ENCODE measurements at places on chromosomes 16 and 17.
A peak's percentile ranks its signal among the peaks of the same experiment; 100 is the strongest.

DNA sequence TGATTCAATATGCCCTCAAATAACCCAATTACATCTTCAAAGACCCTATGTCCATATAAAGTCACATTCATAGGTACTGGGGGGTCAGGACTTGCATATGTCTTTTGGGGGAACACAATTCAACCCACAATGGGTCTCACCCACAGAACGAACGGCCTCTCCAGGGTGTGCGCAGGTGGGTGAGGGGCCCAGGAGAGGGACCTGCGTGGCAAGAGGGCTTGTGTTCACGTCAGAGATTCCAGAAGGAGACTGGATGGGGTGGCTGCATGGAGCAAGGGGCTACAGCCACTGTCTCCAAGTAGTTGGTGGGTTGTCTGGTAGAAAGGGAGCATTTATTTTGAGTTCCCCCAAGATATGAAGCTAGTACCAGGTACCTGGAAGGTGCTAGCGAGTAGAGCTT, 212.2 kb downstream of the SEC14L1 start:
- peak overlapping the region; percentile 42 for H3K4me3 ChIP-seq
- H3K4me1 ChIP-seq = peaks cover 29% of the 10 kb centered on the region
- H3K36me3 ChIP-seq = peaks cover 10% of the 10 kb centered on the region
- DNase-seq = no peak
- H3K27ac ChIP-seq = no peak overlapping the region

GRCh38 chr17:58789160-58789559, 33.5 kb downstream of the PPM1E start:
- no peaks in the 10 kb centered on the region for H3K27me3 ChIP-seq
- DNase-seq = no peak
- no peak overlapping the region for H3K27ac ChIP-seq
- no peak overlapping the region for H3K4me3 ChIP-seq
- no peaks in the 10 kb centered on the region for H3K36me3 ChIP-seq

- no peak overlapping the region for H3K27ac ChIP-seq
- H3K36me3 ChIP-seq = peaks cover 4% of the 10 kb centered on the region
- H3K4me1 ChIP-seq = no peaks in the 10 kb centered on the region
- no peak overlapping the region for H3K4me3 ChIP-seq
- DNase-seq = no peak
Measured at GRCh38 chr16:51172368-51172767, 21.3 kb upstream of the SALL1 start.

GRCh38 chr16:56849690-56850680, 15.0 kb upstream of the SLC12A3 start:
- H3K4me3 ChIP-seq = no peak overlapping the region
- peaks cover 23% of the 10 kb centered on the region for H3K4me1 ChIP-seq
- no peak overlapping the region for H3K27ac ChIP-seq

DNA sequence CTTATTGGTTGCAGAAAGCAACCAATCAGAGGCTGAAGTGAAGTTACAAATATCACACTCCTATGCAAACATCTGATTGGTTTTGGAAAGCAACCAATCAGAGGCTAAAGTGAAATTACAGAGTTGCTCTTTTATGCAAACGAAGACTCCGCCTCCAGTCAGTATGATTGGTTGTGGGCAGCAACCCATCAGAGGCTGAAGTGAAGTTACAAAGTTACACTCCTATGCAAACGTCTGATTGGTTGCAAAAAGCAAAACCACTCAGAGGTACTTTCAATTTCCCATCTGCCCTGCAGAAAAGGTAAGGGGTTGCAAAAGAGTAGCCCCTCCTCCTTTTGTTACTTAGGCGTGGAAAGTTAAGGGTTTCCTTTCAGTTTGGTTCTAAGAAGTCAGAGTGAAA, 697.3 kb downstream of the MAF start:
- no peak overlapping the region for H3K27ac ChIP-seq
- H3K36me3 ChIP-seq = no peaks in the 10 kb centered on the region
- H3K27me3 ChIP-seq = no peaks in the 10 kb centered on the region

- H3K36me3 ChIP-seq = peaks cover 5% of the 10 kb centered on the region
- peaks cover 24% of the 10 kb centered on the region for H3K4me1 ChIP-seq
- H3K4me3 ChIP-seq = peak overlapping the region; percentile 92
- H3K27me3 ChIP-seq = peaks cover 10% of the 10 kb centered on the region
- peak overlapping the region; percentile 73 for H3K27ac ChIP-seq
- no peak for DNase-seq
Measured at GRCh38 chr16:8869212-8869987, 594 bp upstream of the CARHSP1 start.

GRCh38 chr16:82629441-82630027, 2.8 kb downstream of the CDH13 start:
- H3K36me3 ChIP-seq = peaks cover 3% of the 10 kb centered on the region
- peaks cover 8% of the 10 kb centered on the region for H3K27me3 ChIP-seq
- H3K27ac ChIP-seq = no peak overlapping the region
- H3K4me1 ChIP-seq = peaks cover 26% of the 10 kb centered on the region
- no peak for DNase-seq

DNA sequence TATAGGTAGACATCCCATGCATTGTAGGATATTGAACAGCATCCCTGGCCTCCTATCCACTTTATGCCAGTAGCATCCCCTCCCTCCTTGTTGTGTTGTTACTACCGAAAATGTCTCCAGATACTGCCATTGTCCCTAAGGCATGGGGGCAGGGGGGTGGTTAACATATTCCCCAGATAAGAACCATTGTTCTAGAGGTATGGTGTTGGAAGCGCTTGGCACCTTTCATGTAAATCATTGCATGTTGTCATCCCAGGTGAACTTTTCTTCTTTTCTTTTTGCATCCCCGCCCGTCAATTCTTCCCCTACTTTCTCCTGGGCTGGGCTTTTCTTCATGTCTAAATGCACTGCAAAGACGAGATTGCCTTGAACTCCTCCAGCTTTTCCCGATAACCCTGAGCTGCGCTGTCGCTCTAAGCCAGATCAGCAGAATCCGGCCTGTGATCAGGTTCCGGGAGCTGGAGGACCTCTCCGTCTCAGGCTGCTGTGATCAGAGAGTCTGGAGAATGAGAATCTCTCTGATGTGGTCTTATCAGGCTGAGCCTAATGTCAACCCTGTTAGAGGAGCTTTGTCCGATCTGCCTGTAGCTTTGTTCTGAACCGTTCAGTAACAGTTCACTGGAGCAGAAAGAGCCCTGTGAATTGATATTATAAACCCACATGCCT, 76.2 kb downstream of the RBFOX1 start:
- peaks cover 3% of the 10 kb centered on the region for H3K27me3 ChIP-seq
- no peak overlapping the region for H3K27ac ChIP-seq
- H3K36me3 ChIP-seq = peaks cover 4% of the 10 kb centered on the region
- no peaks in the 10 kb centered on the region for H3K4me1 ChIP-seq
- DNase-seq = no peak
- H3K4me3 ChIP-seq = no peak overlapping the region

DNA sequence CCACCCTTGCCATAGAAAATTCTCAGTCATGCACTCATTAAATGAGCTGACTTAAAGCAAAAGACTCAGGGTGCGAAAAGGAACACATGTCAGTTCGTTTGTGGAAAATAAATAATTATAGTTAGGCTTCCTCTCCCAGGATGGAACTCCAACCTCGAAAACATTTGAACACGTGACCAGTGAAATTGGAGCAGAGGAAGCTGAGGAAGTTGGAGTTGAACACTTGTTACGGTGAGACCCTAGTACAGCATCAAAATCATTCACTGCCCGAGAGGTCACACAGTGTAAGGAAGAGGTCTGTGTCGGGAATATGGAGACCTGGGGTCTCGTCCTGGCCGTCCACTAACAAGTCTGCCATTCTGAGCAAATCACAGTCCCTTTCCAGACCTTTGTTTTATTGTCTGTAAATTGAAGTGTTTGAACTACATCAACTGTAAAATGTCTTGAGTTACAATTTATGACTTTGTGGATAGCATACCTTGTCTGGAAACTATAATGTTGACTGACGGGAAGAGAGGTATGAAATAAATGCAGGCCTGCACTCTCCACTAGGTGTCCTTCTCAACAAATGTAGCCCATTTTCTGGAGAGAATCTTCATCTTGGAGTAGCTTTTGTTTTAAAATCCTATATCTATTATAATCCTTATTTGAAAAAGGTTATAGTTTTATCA, 7.7 kb downstream of the PSMD7 start:
- H3K4me3 ChIP-seq = no peak overlapping the region

DNA sequence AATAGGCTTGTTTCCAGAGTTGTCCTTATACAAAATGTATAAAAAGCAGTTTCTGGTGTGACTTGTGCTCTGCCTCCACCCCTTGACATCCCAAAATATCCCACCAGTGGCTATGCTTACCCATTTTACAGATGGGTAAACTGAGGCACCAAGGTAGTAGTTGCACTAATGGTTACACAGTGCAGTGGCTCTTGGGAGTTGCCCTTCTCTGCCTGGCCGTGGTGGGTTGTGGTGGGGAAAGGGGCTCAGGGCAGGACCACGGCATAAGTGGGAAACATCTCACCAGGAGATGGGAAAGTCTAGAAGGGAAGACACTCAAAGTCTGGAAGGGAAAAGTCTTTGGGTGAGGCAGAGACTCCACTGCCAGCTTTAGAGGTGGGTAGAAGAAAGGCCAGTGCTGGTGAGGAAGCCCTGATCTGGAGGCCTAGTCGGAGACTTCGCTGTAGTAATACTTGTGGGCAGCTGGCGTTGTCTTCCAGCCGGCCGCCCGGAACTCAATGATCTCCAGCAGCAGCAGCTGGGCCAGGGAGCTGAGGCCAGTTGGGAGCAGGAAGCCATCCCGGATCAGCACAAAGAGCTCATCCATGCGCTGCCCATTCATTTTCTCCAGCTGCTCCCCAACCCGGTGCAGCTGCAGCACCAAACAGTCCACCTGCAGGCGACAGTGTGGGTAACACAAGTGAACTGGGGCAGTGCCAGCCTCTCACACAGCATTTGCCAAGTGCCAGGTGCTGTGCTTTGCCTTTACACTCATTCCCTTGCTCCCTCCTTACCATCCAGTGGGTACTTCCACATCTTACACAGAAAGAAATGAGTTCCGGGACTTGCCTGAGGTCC, 4.5 kb downstream of the MIF4GD start:
- H3K4me1 ChIP-seq = peaks cover 49% of the 10 kb centered on the region
- DNase-seq = no peak
- H3K4me3 ChIP-seq = peak overlapping the region; percentile 51
- H3K27ac ChIP-seq = peak overlapping the region; percentile 96

DNA sequence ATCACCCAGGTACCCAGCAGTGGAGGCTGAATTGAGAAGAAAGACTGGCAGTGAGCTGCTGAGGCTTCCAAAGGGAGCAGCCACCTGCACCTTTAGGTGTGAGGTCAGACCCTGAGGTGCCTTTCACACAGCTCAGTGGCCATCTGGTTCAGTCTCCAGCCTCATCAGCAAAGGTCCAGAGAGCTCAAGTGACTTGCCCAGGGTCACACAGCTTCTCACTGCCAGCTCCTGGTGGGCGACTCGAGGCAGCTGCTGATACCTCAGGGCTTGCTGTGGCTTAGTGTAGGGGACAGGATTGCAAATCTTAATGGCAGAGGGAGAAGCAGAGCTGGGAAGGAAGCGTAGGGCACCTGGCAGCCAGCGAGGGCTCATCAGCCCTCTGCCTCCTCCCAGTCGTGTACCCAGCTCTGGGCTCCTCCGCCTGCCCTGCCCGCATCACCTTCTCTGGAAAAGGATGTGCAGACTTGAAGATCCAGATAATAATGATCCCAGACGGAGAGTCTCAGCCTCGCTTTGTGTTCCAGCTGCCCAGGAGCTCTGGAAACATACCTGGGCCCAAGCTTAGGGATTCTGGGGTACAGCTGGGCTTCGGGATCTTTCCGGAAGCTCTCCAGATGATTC, 165.3 kb upstream of the GSE1 start:
- H3K4me3 ChIP-seq = no peak overlapping the region
- peaks cover 4% of the 10 kb centered on the region for H3K27me3 ChIP-seq
- no peaks in the 10 kb centered on the region for H3K36me3 ChIP-seq
- no peak for DNase-seq
- H3K4me1 ChIP-seq = peaks cover 3% of the 10 kb centered on the region
- H3K27ac ChIP-seq = no peak overlapping the region

DNA sequence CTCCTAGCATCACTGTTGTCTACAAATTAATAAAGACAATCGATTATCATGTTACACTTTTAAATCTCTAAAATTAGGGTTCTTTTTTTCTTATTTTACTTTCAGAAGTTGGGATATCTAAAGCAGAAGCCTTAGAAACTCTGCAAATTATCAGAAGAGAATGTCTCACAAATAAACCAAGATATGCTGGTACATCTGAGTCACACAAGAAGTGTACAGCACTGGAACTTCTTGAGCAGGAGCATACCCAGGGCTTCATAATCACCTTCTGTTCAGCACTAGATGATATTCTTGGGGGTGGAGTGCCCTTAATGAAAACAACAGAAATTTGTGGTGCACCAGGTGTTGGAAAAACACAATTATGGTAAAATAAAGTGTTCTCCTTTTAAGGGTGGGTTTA, 2.4 kb downstream of the RAD51C start:
- no peak for DNase-seq
- peaks cover 5% of the 10 kb centered on the region for H3K36me3 ChIP-seq
- peaks cover 3% of the 10 kb centered on the region for H3K27me3 ChIP-seq
- H3K27ac ChIP-seq = no peak overlapping the region
- H3K4me3 ChIP-seq = no peak overlapping the region

- H3K4me1 ChIP-seq = peaks cover 24% of the 10 kb centered on the region
- H3K27me3 ChIP-seq = no peaks in the 10 kb centered on the region
- H3K27ac ChIP-seq = peak overlapping the region; percentile 69
- H3K4me3 ChIP-seq = no peak overlapping the region
Measured at GRCh38 chr16:84396537-84397008, 28.2 kb downstream of the ATP2C2 start.

- DNase-seq = no peak
- no peak overlapping the region for H3K27ac ChIP-seq
- no peaks in the 10 kb centered on the region for H3K36me3 ChIP-seq
- no peaks in the 10 kb centered on the region for H3K4me1 ChIP-seq
- H3K4me3 ChIP-seq = no peak overlapping the region
- H3K27me3 ChIP-seq = peaks cover 1% of the 10 kb centered on the region
Measured at GRCh38 chr16:4743226-4743878, 9.0 kb downstream of the DNAAF8 start.

DNA sequence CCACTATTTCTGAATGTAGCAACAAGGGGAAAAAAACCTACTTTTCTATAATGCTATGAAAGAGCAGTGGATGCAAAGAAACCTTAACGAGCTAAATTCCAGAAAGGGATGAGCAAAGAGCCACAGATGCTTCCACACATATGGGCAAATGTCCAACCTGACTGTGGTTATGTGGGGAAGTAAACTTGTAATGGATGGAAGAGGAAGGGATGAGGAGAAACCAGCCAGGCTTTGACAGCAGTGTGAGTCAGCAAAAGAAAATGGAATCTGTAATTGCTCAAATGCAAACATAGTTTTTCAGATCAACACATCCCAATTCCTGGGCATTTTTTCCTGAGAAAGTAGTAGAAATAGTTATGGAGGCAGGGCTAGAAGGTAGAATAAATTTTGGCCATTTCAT, 204.8 kb upstream of the CPHXL start:
- no peaks in the 10 kb centered on the region for H3K27me3 ChIP-seq
- H3K4me1 ChIP-seq = no peaks in the 10 kb centered on the region

DNA sequence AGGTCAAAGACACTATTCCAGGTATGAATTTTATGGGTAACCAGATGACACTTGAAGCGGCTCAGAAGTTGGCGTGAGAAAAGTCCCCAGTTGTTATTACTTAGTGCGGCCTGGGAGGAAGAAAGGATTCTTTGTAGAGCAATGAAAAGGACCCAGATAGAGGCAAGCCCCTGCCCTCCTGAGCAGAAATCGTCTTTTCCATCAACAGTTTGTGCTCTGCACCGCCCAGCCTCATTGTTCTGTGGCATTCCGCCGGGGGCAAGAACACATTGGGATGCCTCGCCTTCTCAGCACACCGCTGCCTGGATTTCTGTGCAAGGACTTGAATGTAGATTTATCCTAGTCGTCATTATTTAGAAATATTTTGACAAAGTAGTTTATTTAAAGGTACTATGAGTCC, 32.7 kb upstream of the CRHR1 start:
- no peak for DNase-seq
- no peaks in the 10 kb centered on the region for H3K36me3 ChIP-seq
- no peak overlapping the region for H3K27ac ChIP-seq
- no peaks in the 10 kb centered on the region for H3K4me1 ChIP-seq
- peaks cover 1% of the 10 kb centered on the region for H3K27me3 ChIP-seq

All from endothelial cell (in vitro differentiated cells).